Activated CD8-positive, alpha-beta T cell treated with anti-CD3 and anti-CD28 coated beads, Interleukin-2, amount 10 ng/mL, durations not matched to agents 7 days and 5 days (primary cell): ENCODE measurements at places on chromosomes 7 and 10. TPM values are rescaled to one million over a fixed set of nuclear protein-coding genes. Genes with fewer than 3 reads are reported as not detected.

PDK4 gene
- total RNA-seq = not detected

- peak; percentile 87 for DNase-seq
These were observed 56.7 kb downstream of the MKI67 start for GRCh38 chr10:128069351-128070051.

- no peak for DNase-seq
These were observed 86.5 kb upstream of the CELF2 start for GRCh38 chr10:10930979-10931743.

GRCh38 chr7:66668677-66669076 is 40.0 kb downstream of the KCTD7 start:
- no peak for DNase-seq

CRTAC1 gene
- total RNA-seq = not detected

DNA sequence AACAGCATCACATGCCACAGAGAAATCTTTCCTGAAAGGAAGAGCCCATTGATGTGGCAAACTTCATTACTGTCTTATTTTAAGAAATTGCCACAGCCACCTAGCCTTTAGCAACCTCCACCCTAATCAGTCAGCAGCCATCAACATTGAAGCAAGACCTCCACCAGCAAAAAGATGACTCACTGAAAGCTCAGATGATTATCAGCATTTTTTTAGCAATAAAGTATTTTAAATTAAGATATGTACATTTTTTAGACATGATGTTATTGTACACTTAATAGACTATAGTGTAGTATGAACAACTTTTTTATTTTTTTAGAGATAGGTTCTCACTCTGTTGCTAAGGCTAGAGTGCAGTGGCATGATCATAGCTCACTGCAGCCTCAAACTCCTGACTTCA is 14.8 kb downstream of the STEAP1B start:
- no peak for DNase-seq

ANLN gene
- total RNA-seq = 80.8 TPM

GRCh38 chr10:80487421-80487785 is 33.3 kb downstream of the TSPAN14 start:
- DNase-seq = no peak

DNA sequence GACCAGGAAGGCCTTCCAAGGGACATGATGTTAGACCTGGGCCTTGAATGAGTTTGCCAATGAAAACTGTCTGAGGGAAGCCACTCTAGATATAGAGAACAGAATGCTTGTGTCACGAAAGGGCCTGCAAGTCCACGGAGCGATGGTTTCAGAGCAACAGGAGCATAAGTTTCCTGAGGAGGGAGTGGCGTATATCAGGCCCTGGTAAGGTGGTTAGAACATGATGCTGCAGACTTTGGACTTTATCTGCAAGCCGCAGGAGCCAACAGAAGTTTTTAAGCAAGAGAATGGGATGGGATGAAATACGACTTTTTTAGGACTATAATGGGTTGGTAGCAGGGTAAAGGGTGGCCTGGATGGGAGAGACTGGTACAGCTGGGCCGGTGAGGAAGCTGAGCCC is 136.0 kb downstream of the FGFR2 start:
- DNase-seq = no peak

CLIP2 gene
- 1.7 TPM for total RNA-seq

- no peak for DNase-seq
These were observed 377.8 kb downstream of the GFRA1 start for GRCh38 chr10:115895166-115895565.

CPED1 gene
- not detected for total RNA-seq

CALML3 gene
- not detected for total RNA-seq

GRCh38 chr10:60086862-60087261 is 180.5 kb upstream of the CCDC6 start:
- no peak for DNase-seq

SPDYE1 gene
- not detected for total RNA-seq

- no peak for DNase-seq
These were observed 437.3 kb downstream of the PARD3 start for GRCh38 chr10:34377833-34378232.

DPYSL4 gene
- 1.2 TPM for total RNA-seq

DNA sequence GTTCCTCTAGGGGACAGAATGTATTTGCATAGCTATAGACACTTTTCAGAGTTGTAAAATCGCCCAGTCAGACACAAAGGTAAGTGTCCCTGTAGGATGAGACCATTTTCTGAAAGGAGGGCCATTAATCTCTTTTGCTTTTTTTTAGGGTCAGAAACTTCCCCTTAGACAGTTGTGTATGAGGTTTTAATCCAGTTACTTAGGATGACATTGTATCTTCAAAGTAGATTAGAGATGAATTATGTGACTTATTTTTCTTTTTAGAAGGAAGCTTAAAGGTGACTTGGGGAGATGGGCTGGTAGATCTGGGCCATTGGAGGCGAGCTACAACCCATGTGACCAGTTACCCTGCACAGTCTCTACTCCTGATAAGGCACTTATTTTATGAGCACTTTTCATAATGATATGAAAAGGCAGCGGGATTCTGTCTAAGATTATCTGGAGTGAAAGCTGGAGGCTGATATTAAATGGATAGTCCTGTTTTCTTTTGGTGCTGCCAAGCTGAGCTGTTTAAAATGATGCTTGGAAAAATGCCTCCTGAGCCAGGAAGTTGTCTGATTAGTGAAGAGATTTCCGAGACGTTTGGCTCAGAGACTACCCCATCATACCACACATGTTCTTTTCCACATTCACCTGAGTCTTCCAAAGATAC is 264.3 kb downstream of the AUTS2 start:
- DNase-seq = no peak

GRCh38 chr7:149820622-149821190 is 17.5 kb upstream of the ZNF862 start:
- no peak for DNase-seq

UTF1 gene
- total RNA-seq = not detected

SEMA3D gene
- total RNA-seq = not detected

- DNase-seq = no peak
These were observed 59.0 kb upstream of the AGR3 start for GRCh38 chr7:16940776-16941175.

SPDYE6 gene
- total RNA-seq = not detected

GRCh38 chr7:1100834-1101562 is 13.1 kb downstream of the GPER1 start:
- DNase-seq = no peak

DNA sequence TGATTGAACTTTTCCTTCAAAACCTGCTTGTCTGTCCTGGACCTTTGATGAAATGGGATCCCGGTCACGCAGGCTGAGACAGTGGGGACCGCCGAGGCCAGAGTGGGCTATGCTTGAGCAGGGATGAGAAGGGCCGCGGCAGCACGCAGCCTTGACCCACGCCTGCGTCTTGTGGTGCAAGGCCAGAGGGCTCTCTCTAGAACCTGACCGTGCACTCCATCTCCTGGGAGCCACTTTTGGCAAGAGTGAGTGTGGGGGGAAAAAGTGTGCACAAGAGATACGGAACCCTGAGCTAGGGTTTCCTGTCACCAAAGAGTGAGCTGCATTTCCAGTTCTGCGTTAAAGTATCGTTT is 42.4 kb downstream of the WIPI2 start:
- no peak for DNase-seq

LFNG gene
- 134 TPM for total RNA-seq

HPSE2 gene
- not detected for total RNA-seq

GRCh38 chr10:113091920-113092319 is 141.9 kb downstream of the TCF7L2 start:
- no peak for DNase-seq

DNA sequence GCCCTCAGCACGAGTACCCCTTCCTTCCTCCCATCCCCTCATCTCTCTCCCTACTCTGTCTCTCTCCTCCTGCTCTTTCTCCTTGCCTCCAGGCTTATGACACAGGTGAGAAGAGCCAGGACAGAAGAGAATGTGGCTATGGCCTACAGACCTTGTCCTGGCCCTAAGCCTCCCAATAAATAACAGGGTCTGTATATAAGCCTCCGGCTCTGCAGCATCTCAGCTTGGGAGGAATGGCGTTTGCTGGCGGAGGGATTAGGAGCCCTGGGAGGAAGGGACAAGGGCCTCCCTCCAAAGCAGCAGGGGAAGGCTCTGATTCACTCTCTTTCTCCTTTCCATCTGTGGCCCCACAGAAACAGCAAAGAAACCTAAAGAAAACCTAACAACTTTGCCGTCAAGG is 45.8 kb downstream of the COL13A1 start:
- DNase-seq = no peak

ADAP1 gene
- 24.2 TPM for total RNA-seq

NEUROD6 gene
- total RNA-seq = not detected

CCZ1 gene
- 121 TPM for total RNA-seq

AP4M1 gene
- total RNA-seq = 13.0 TPM

GRCh38 chr7:42834676-42835075 is 77.2 kb downstream of the C7orf25 start:
- no peak for DNase-seq

GRCh38 chr7:106866298-106867281 is 1.5 kb downstream of the PIK3CG start:
- DNase-seq = no peak

GRCh38 chr10:33869028-33869427 is 534.6 kb upstream of the NRP1 start:
- no peak for DNase-seq

DNA sequence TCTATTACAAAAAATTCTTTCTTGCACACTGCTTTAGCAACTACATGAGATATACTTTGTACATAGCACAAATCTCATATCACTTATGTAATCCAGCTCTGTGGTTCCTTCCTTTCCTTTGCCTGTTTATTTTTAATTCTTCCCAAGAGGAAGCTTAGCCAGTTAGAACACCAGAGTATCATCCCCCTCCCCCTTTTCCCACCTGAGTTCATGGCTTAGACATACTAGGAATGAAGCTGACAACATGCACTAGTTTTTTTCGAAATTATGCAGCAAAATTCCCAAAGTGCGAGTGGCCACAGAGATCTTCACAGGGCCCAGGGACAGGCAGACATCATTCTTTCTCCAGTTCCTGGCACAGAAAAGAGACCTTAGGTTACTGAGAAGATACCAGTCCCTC is 17.8 kb downstream of the CAV1 start:
- no peak for DNase-seq

CPVL gene
- total RNA-seq = not detected

GRCh38 chr10:5904227-5904626 is 14.2 kb downstream of the FBH1 start:
- no peak for DNase-seq

DNA sequence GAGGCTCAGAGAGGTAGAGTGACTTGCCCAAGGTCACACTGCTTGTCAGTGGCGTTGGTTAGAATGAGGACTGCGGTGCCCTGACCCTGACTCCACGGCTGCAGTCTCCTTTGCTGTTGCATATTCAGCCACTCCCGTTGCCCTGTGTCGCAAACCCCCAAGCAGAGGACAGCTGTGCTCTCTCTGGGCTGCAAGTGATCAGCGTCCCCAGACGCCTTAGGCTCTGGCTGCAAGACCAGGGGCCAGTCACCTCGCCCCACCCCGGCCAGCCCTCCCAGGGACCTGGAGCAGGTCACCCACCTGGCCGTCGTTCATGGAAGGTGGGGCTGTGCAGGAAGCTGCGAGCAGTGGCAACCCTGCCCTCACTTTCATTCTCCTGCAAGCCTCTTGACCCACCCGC is 51.7 kb upstream of the NANOS1 start:
- no peak for DNase-seq

WDR86 gene
- total RNA-seq = 0.32 TPM

DNA sequence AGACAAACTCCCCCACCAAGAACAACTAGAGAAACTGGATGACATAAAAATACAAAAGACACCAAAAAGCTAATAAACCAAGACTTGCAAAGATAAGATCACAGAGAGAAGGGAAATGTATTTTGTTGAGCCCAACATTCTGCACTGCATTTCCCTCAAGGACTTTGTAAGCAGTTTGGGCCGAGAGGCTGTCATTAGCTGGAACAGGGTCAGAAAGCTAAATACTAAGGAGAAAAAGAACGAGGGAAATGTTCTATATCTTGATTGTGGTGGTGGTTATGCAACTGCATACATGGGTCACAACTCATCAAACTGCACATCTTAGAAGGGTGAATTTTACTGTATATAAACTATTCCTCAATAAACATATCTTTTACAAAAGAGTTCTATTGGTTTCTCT is 315.0 kb downstream of the IPMK start:
- DNase-seq = no peak

ZNF248 gene
- 7.4 TPM for total RNA-seq

DNA sequence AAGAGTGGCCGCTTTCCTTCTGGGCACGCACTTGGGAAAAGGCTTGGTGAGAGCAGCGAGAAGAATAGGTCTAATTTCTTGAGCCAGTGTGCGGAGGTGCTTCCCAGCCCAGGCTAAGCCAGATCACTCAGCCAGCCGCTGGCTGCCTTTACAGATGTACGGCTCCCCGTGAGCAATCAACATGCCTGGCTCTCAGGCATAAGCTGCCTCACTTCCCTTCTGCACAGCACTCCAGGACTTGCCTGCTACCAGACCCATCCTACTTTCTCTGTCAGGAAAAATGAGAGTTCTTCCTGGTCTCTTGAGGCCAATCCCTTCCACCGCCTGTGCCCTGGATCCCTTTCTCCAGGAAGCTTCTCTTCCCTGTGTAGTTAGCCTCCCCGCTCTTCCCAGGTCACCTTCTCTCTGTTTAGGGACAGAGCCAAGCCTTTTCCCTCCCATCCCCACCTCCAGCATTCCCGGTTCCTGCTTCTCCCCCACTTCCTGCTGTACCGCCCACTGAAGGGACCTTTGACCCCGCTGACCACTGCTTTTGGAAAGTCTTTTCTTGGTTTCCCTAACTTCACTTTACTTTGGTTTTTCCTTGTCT is 1.1 kb upstream of the ACTR3C start:
- DNase-seq = no peak
